Esophagus muscularis mucosa (tissue), 4 donors: ENCODE measurements at places on chromosomes 3 and 15. TPM values are rescaled to one million over a fixed set of nuclear protein-coding genes. Genes with fewer than 3 reads are reported as not detected.

The INSYN1 gene
- total RNA-seq, result 27.4 TPM

The FOXL2NB gene
- total RNA-seq, result not detected

The IQCF5 gene
- not detected for total RNA-seq

The GABRB3 gene
- 3.0 TPM for total RNA-seq

The ZNF80 gene
- not detected for total RNA-seq

The NPAP1 gene
- total RNA-seq, result not detected

The PRSS50 gene
- total RNA-seq, result 0.32 TPM

The NR2E3 gene
- not detected for total RNA-seq

The SLC24A5 gene
- not detected for total RNA-seq

The CNTN3 gene
- total RNA-seq, result 1.2 TPM

The SNX22 gene
- total RNA-seq, result not detected

DNA sequence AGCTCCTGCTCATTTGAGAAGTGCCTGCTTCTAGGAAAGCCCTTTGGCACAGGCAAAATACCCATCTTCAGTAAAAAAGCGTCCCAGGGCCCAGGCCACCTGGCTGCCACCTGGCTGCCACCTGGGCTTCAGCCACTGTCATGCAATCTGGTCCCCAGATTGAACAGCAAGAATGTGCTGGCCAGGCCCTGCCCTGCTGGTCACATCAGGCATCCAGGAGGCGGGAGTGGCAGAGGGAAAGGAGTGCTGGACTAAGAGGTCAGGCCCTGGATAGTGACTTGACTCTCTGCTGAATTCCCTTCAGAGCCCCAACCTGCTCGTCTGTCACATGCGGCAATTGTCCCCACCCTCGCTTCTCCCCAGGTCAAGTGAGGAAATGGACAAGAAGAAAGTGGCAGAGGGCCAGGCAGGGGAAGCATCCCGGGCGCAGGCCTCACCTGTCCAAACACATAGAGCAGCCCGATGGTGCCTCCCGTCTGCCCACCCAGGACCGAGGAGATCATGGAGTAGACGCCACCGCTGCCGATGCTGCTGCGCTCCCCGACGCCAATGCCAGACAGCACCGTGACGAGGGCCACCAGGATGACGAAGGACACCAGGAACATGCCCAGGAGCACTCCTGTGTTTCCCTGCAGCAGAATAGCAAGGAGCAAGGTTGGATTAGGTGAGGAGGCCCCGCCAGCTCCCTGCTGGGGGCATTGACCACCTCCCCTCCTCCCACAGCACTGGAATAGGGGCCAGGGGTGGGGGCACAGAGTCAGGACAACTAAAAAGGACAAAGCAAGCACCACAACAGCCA, 25.5 kb downstream of the SLC12A8 start:
- no peak for DNase-seq
- peaks cover 11% of the 10 kb centered on the region for H3K4me1 ChIP-seq
- H3K27ac ChIP-seq, result no peak overlapping the region
- H3K27me3 ChIP-seq, result no peaks in the 10 kb centered on the region

- H3K36me3 ChIP-seq, result no peaks in the 10 kb centered on the region
- H3K27ac ChIP-seq, result no peak overlapping the region
- H3K4me3 ChIP-seq, result no peak overlapping the region
- no peaks in the 10 kb centered on the region for H3K27me3 ChIP-seq
Measured at GRCh38 chr15:70439304-70439877, 324.0 kb downstream of the UACA start.

- H3K4me3 ChIP-seq, result no peak overlapping the region
- DNase-seq, result no peak
- H3K4me1 ChIP-seq, result peaks cover 58% of the 10 kb centered on the region
Measured at GRCh38 chr3:11288021-11288491, 15.9 kb downstream of the ATG7 start.

GRCh38 chr3:98560911-98561310, 29.1 kb downstream of the GPR15 start:
- H3K4me3 ChIP-seq, result no peak overlapping the region
- no peaks in the 10 kb centered on the region for H3K4me1 ChIP-seq
- no peaks in the 10 kb centered on the region for H3K36me3 ChIP-seq
- DNase-seq, result no peak
- no peaks in the 10 kb centered on the region for H3K27me3 ChIP-seq

GRCh38 chr3:39281533-39281932, 1.7 kb upstream of the CX3CR1 start:
- no peak overlapping the region for H3K27ac ChIP-seq
- no peaks in the 10 kb centered on the region for H3K27me3 ChIP-seq
- DNase-seq, result no peak
- no peaks in the 10 kb centered on the region for H3K36me3 ChIP-seq

DNA sequence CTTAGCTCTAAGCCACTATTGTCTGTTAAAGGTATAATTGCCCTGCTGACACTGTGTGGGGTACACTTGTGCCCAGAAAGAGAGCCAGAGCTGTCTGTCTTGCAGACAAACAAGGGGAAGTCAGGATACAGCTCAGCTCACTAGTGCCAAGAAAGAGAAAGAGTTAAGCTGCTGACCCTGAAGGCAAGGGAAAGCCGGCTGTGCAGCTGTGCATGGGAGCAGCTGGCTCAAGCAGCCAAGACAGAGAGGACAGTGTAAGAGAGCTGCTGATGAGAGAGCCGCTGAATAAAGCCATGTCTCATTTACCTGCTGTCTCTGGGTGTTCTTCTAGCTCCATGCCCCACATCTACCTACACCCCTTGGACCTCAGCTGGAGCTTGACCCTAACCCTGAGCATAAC, 428.1 kb upstream of the NAALADL2 start:
- no peak overlapping the region for H3K27ac ChIP-seq
- H3K36me3 ChIP-seq, result no peaks in the 10 kb centered on the region
- H3K4me1 ChIP-seq, result no peaks in the 10 kb centered on the region
- H3K27me3 ChIP-seq, result no peaks in the 10 kb centered on the region
- no peak overlapping the region for H3K4me3 ChIP-seq
- no peak for DNase-seq

GRCh38 chr3:170611751-170612150, 25.9 kb upstream of the SLC7A14 start:
- no peak for DNase-seq
- no peak overlapping the region for H3K4me3 ChIP-seq
- H3K27me3 ChIP-seq, result no peaks in the 10 kb centered on the region
- H3K27ac ChIP-seq, result no peak overlapping the region

GRCh38 chr15:50979041-50979440, 70.6 kb downstream of the AP4E1 start:
- H3K27ac ChIP-seq, result no peak overlapping the region
- peaks cover 17% of the 10 kb centered on the region for H3K36me3 ChIP-seq
- H3K4me1 ChIP-seq, result peaks cover 21% of the 10 kb centered on the region
- H3K4me3 ChIP-seq, result no peak overlapping the region
- no peaks in the 10 kb centered on the region for H3K27me3 ChIP-seq

- H3K36me3 ChIP-seq, result no peaks in the 10 kb centered on the region
- H3K27me3 ChIP-seq, result no peaks in the 10 kb centered on the region
- no peak for DNase-seq
- H3K27ac ChIP-seq, result no peak overlapping the region
Measured at GRCh38 chr3:140360332-140360731, 317.5 kb upstream of the TRIM42 start.

GRCh38 chr3:181912384-181912783, 200.7 kb downstream of the SOX2 start:
- H3K27me3 ChIP-seq, result no peaks in the 10 kb centered on the region
- DNase-seq, result no peak
- H3K4me3 ChIP-seq, result no peak overlapping the region
- H3K4me1 ChIP-seq, result no peaks in the 10 kb centered on the region
- no peak overlapping the region for H3K27ac ChIP-seq

DNA sequence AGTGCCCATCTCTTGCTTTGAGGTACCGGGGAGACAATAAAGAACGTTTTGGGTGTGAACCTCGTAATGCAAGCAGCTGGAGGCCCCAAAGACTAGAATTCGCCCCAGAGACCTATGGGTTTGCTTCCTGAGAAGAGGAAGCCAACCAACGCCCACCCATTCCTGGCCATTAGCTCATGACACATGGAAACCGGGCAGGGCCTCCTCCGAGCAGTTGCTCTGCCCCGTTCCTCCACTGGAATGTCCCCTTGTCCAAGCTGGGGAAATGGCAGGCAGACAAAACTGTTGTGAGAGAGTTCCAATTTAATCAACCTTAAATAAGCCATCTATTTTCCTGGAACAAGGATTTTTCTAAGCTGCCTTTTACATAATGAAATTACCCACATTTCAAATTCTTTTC, 250.9 kb upstream of the IGF1R start:
- H3K36me3 ChIP-seq, result no peaks in the 10 kb centered on the region
- H3K4me1 ChIP-seq, result no peaks in the 10 kb centered on the region
- no peak for DNase-seq
- no peak overlapping the region for H3K4me3 ChIP-seq

GRCh38 chr3:22886439-22887068, 316.6 kb upstream of the UBE2E2 start:
- DNase-seq, result no peak
- no peak overlapping the region for H3K27ac ChIP-seq
- peaks cover 7% of the 10 kb centered on the region for H3K4me1 ChIP-seq
- H3K36me3 ChIP-seq, result no peaks in the 10 kb centered on the region
- no peaks in the 10 kb centered on the region for H3K27me3 ChIP-seq
- no peak overlapping the region for H3K4me3 ChIP-seq

GRCh38 chr3:20319551-20319950, 133.5 kb upstream of the SGO1 start:
- H3K27ac ChIP-seq, result peak overlapping the region; percentile 73
- DNase-seq, result no peak
- no peak overlapping the region for H3K4me3 ChIP-seq
- H3K27me3 ChIP-seq, result no peaks in the 10 kb centered on the region
- no peaks in the 10 kb centered on the region for H3K36me3 ChIP-seq

GRCh38 chr3:71857956-71858355, 73.0 kb upstream of the PROK2 start:
- H3K36me3 ChIP-seq, result no peaks in the 10 kb centered on the region
- no peak overlapping the region for H3K27ac ChIP-seq
- no peaks in the 10 kb centered on the region for H3K27me3 ChIP-seq
- H3K4me3 ChIP-seq, result no peak overlapping the region

- no peaks in the 10 kb centered on the region for H3K27me3 ChIP-seq
- no peaks in the 10 kb centered on the region for H3K36me3 ChIP-seq
- H3K4me1 ChIP-seq, result no peaks in the 10 kb centered on the region
- H3K4me3 ChIP-seq, result no peak overlapping the region
Measured at GRCh38 chr15:70625438-70625837, 137.9 kb downstream of the UACA start.

DNA sequence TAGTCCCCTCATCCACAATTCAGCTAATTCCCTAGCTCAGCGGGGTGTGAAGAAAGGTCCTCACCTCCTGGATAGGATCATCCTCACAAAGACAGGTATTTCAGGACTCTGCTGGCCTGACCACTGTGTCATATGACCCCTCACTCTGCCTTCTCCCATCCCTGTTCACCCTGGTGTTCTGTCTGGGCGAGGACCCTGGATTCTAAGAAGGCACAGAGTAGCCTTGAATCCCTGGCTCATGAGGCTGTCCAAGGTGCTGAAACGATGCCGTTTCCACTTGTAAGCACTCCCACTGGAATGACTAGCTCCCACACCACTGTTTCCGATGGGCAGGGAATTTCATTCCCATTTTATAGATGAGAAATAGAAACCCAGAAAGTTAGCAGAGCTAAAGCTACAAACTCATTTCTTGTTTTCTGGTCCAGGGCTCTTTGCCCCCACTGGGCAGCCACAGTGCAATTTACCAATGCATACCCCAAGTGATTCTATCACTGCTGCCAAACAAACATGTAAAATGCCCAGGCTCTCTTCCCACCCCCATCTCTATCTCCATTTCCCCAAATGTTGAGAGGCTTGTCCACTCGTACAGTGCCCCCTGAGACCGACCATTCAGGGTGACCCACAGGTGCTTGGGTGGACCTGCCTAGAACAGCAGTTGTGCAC, 83.2 kb downstream of the RAB11A start:
- no peak overlapping the region for H3K27ac ChIP-seq
- no peak overlapping the region for H3K4me3 ChIP-seq
- no peaks in the 10 kb centered on the region for H3K36me3 ChIP-seq
- H3K4me1 ChIP-seq, result no peaks in the 10 kb centered on the region

GRCh38 chr3:152084441-152085158, 184.1 kb upstream of the MBNL1 start:
- no peak overlapping the region for H3K27ac ChIP-seq
- no peaks in the 10 kb centered on the region for H3K36me3 ChIP-seq
- no peak overlapping the region for H3K4me3 ChIP-seq
- peaks cover 6% of the 10 kb centered on the region for H3K4me1 ChIP-seq
- H3K27me3 ChIP-seq, result no peaks in the 10 kb centered on the region

DNA sequence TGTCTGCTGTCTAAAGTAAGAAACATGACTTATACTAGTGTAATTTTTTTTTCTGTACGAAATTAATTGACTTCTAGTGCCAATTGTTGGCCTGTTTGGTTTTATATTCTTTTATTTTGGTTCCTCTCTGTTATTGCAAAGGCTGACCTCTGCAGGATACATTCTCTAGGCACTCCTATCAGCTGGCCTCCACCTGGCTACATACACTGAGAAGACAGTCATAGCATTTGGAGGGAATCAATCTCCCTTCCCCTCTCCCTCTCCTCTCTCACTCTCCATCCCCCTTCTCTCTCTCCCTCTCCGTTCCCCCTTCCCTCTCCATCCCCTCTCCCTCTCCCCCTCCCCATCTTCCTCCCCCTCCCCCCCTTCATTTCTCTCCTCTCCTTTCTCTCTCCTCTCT, 116.7 kb downstream of the MCTP2 start:
- no peak for DNase-seq
- no peaks in the 10 kb centered on the region for H3K4me1 ChIP-seq
- no peak overlapping the region for H3K27ac ChIP-seq
- no peaks in the 10 kb centered on the region for H3K27me3 ChIP-seq
- H3K4me3 ChIP-seq, result no peak overlapping the region

GRCh38 chr15:67862750-67863441, 23.1 kb upstream of the RNU6-1 start:
- H3K4me3 ChIP-seq, result peak overlapping the region; percentile 58
- peak overlapping the region; percentile 69 for H3K27ac ChIP-seq
- DNase-seq, result no peak
- peaks cover 11% of the 10 kb centered on the region for H3K4me1 ChIP-seq
- H3K36me3 ChIP-seq, result no peaks in the 10 kb centered on the region

GRCh38 chr3:182735672-182736071, 57.6 kb upstream of the ATP11B start:
- no peak overlapping the region for H3K27ac ChIP-seq
- no peak overlapping the region for H3K4me3 ChIP-seq
- DNase-seq, result no peak
- no peaks in the 10 kb centered on the region for H3K36me3 ChIP-seq

GRCh38 chr3:188149587-188149986, 4.4 kb upstream of the LPP start:
- no peaks in the 10 kb centered on the region for H3K27me3 ChIP-seq
- no peak for DNase-seq
- H3K4me3 ChIP-seq, result no peak overlapping the region
- no peak overlapping the region for H3K27ac ChIP-seq
- peaks cover 18% of the 10 kb centered on the region for H3K4me1 ChIP-seq

DNA sequence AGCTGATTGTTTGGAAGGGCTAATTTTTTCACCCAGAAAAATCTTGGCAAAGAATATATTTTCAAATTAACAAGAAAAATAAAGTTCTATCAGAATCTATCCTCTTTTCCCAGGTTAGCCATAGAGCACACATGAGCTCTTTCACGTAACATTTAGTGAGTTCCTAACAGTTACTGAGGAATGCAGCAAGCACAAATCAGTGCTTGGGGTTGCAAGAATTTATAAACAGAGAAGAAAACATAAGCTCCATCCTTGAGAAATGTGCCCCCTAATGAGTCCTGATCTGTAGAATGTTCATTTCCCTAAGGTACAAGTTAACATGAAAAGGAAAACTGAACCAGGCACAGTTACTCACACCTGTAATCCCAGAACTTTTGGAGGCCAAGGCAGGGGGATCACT, 13.9 kb downstream of the EOGT start:
- peaks cover 96% of the 10 kb centered on the region for H3K36me3 ChIP-seq
- no peak overlapping the region for H3K27ac ChIP-seq
- H3K27me3 ChIP-seq, result no peaks in the 10 kb centered on the region
- DNase-seq, result no peak
- H3K4me1 ChIP-seq, result peaks cover 6% of the 10 kb centered on the region
- H3K4me3 ChIP-seq, result no peak overlapping the region
